Left cardiac atrium (tissue), 4 donors: ENCODE measurements at places on chromosomes 6 and 20. TPM values are rescaled to one million over a fixed set of nuclear protein-coding genes. Genes with fewer than 3 reads are reported as not detected.
A peak's percentile ranks its signal among the peaks of the same experiment; 100 is the strongest.

- DNase-seq, result no peak
Measured at GRCh38 chr20:17493173-17493572, 38.0 kb downstream of the BFSP1 start.

FKBP5 gene
- total RNA-seq, result 101 TPM

DNA sequence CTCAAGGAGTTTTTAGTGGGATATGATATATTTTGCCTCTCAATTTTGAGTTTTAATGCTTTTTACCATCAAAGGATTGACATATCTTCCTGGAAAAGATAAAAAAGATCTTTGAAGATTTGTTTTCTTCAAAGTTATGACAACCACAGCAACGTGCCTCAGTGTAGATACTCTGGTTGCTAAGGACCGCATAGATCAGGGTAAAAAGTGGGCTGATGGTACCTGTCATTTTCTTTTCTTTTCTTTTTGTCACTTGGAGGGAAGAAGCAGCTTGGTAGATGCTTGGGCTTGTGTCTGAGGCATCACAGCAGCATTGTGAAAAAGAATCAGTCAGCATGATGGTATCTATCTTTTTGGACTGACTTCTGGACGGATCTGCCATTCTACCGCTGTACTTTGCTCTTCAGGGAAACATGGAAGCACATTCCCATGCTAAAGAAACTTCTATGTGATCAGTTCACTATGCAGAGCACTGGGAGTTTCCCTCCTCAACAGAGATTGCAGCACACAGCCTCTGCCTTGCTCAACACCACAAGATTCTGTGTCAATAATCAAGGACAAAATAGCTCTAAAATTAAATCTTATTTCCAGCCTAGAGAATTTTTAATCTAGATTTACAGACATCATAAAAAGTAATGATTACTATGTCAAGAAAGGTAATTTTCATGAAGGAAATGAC lies 54.8 kb upstream of the SGK1 start:
- peak; percentile 39 for DNase-seq

VSX1 gene
- total RNA-seq, result 0.38 TPM

DNA sequence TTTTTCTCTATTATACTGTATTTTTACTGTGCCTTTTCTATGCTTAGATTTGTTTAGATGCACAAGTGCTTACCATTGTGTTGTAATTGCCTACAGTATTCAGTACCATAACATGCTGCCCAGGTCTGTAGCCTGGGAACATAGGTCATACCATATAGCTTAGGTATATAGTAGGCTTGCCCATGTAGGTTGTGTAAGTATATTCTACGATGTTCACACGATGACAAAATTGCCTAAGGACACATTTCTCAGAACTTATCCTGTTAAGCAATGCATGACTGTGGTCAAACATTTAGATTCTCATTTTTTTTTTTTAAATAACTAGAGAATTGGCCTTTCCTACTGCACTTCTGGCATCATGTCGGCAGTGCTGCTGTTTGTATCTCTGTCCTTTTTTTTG lies 253.7 kb upstream of the SUPT3H start:
- no peak for DNase-seq

DNA sequence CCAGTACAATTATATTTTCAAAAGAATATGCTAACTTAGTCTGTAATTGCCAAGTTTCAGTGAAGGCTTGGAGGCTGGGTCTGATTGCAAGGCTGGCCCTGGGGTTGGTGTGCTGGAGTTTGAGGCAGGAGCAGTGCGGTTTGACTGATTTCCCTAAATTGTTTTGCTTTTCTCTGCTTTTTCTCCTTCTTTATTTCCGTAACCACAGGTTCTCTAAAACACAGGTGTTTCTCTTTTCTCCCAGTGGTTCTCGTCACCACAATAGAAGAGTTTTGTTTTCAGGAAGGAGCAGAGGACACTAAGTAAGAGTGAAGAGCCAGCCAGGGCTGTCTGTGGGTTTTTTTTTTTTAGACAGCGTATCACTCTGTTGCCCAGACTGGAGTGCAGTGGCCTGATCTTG lies 8.2 kb upstream of the SNX9 start:
- DNase-seq, result no peak

GRCh38 chr20:62772103-62772611 lies 24.1 kb upstream of the MRGBP start:
- no peak for DNase-seq

DNA sequence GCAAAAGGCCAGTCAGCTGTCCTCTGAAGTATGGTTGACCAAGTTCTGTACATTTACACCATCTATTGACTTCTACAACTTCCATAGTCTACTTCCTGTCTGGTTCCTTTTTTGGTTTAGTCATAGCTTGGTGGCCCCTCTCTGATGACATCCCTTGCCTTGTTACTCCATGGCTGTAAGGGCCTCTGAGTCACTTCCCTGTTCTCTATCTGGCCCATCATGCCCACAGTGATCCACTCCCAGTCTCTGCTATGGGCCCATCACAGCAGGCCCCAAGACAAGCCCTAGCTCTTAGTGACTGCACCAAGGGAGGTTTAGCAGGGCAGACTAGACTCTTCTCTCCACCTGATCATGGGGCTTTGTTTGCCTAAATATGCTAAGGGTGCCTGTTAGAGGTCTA lies 441.6 kb downstream of the HACE1 start:
- no peak for DNase-seq

- DNase-seq, result no peak
Measured at GRCh38 chr6:14337152-14337551, 219.6 kb downstream of the CD83 start.

- DNase-seq, result no peak
Measured at GRCh38 chr6:106070636-106071035, 15.5 kb upstream of the PRDM1 start.

- DNase-seq, result peak; percentile 17
Measured at GRCh38 chr6:157244175-157244574, 79.1 kb downstream of the TMEM242 start.

DNA sequence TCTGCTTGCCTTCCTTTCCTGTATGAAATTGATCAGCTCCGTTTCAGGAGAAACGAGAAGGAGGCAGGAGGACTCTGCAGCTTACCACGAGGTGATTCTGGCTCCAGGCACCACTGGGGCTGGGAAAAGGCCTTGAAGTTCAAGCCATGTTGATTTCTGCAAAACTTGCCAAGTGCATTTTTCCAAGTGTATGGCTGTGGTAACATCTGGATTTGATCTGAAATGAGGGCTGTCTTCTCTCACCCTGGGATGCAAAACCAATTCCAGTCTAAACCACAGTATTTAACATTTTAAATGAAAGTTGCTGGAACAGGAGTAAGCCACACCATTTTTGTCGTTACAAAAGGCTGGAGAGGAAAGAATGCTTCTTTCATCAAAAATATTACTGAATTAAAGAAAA lies 36.1 kb upstream of the FAM210B start:
- no peak for DNase-seq

DNA sequence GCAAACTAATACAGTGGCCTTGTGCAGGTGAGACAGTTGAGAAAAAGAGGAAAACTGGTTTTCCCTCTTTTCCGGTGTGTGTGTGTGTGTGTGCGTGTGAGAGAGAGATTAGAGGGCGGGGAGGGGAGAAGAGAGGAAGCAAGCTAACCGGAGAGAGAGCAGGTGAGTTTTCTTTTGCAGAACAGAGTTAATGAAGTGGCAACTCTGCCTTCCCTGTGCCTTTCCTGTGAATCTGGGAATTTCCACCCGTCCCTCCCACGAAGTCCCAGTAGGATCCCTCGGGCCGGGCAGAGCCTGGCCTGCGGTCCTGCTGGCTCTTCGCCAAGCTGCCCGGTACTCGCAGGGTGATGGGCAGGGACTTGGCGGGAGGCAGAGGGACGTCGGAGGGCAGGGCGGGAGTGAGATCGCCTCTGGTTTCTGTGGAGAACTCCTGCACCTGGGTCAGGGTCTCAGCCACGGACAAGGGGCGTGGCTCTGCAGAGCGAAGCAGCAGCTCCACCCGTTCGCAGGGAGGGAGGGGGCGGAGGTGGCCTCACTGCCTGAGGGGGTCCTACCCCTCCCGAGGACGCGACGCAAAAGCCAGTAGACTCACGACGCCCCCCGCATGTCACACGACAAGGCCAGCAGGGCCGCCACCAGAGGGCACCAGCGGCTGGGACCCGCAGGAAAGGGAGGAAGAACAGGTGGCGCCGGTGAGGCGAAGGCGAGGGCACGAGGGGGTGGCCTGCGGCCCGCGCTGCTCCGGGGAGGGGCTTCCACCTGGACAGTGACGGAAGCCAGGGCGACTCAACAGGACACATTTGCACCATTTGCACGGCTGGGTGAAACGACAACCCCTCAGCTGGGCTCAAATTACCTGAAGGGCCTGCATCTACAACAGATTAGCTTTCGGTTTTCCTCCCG lies 51.2 kb upstream of the RNF182 start:
- DNase-seq, result peak; percentile 58

NKX2-4 gene
- total RNA-seq, result not detected

DNA sequence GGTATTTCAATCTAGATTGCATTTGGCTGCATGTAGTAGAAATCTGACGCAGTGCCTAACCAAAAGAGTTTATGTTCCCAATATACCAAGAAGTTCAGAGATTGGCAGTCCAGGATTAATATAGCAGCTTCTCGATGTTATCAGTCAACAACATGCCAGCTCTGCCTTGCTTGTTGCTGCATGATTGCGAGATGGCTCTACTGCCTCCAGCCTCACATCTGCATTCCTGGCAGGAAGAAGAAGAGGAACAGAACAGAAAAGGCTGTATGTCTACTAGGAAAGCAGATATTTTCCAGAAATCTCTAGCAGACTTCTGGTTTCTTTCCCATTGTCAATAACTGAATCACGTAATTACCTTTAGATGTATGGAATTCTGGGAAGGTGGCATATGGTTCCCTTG lies 60.8 kb downstream of the SLC35D3 start:
- DNase-seq, result no peak

DNA sequence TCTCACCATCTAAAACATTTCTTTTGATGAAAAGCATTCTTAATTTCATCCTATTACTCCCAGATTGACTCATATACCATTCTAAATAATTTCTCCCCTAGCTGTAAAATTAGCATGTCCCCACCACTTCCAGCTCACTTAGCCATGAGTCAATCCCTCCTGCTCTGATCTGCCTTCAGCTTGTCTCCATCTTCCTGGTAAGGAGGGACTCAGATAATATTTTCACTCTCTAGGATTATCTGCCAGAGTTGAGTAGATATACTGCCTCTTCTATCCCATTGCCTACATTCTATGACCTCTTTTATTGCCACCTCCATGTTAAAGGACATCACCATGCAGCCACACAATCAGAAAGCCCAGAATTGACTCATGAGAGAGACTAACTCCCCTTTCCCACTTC lies 348.8 kb upstream of the POU3F2 start:
- no peak for DNase-seq

MMS22L gene
- 5.1 TPM for total RNA-seq

GRCh38 chr20:44072384-44072783 lies 114.6 kb downstream of the JPH2 start:
- no peak for DNase-seq

THBD gene
- 20.6 TPM for total RNA-seq

DNA sequence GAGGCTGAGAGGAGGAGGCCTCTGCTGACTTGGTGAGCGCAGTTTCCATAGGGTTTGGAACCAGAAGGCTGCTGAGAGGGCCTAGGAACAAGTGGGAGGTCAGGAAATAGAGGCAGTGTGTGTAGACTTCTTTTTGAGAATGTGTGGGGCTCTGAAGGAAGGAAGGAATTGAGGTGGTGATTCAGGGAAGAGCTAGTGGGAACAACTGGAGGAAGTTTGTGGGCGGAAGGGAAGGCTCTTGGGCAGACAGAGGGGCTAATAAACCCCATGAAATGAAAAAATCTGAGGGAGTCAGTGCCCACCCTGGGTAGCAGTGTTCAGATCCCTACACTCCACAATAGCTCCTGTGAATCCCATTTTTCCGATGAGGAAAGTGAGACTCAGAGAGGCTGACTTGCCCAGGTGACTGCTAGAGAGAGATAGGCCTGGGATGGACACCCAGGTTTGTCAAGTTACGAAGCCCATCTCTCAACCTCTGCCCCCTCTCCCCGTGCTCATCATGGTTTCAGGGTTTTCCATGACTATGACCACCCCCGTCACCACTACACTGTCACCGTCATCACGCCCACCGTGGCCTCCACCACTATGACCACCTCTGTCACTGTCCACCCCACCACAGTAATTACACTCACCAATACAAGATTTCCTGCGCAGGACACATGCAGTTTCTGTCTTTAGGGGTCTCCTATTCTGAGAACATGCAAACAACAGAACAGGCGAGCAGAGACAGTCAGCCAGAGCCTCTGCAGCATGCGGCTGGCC lies 106.4 kb downstream of the MRPL14 start:
- DNase-seq, result no peak

GRCh38 chr6:16344756-16345155 lies 106.4 kb downstream of the GMPR start:
- no peak for DNase-seq

- no peak for DNase-seq
Measured at GRCh38 chr20:37319151-37319671, 26.7 kb upstream of the SRC start.

- DNase-seq, result no peak
Measured at GRCh38 chr6:125882243-125882642, 74.3 kb upstream of the HINT3 start.

DNA sequence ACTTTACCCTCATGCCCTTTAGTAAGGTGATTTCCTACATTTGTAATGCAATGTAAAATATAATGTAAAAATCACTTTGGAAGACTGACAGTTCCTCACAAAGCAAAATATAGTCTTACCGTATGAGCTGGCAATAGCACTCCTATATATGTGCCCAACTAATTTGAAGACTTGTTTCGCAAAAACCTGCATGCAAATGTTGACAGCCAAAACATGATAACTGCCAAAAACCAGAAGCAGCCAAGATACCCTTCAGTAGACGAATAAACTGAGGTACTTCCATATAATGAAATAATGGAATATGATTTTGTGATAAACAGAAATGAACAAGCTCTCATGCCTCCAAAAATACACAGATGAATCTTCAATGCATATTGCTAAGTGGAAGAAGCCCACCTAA lies 13.6 kb downstream of the AURKA start:
- no peak for DNase-seq

- DNase-seq, result no peak
Measured at GRCh38 chr20:2357114-2357513, 23.6 kb upstream of the TGM6 start.

GRCh38 chr6:153503810-153504209 lies 372.7 kb upstream of the RGS17 start:
- DNase-seq, result no peak

- no peak for DNase-seq
Measured at GRCh38 chr20:50579511-50579910, 69.3 kb downstream of the PTPN1 start.

DNA sequence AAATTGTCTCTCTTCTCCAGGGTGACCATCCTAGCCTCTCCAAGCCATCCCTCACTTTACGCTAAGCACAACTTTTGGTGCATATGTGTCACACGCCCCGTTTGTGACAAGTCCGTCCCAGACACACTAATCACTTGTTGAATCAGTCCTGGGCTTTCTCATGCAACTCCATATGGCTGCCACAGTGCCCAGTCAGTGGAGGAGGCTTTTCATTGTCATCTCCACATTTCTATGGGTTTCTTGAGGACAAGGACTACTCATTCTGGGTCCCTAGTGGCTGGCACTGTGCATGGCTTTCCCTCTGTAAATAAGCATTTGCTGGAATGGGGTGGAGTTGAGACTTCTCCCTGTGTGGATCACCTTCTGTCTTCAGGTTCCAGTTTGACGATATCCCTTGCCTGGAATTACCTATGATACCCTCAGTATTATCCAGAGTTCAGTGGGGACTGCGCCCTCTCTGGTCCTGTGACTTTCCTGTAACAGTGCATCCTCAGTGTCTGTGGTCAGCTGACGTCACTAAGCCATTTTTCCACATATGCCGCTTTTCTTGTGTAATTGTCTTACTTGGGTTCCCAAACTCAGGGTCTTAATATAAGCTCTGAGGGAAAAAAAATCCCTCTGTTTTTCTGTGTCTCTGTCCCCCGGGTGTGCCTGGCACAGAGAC lies 59.8 kb upstream of the MYL9 start:
- DNase-seq, result no peak
